ENCODE measurements at places on chromosomes 6 and 20.
A peak's percentile ranks its signal among the peaks of the same experiment; 100 is the strongest.

DNA sequence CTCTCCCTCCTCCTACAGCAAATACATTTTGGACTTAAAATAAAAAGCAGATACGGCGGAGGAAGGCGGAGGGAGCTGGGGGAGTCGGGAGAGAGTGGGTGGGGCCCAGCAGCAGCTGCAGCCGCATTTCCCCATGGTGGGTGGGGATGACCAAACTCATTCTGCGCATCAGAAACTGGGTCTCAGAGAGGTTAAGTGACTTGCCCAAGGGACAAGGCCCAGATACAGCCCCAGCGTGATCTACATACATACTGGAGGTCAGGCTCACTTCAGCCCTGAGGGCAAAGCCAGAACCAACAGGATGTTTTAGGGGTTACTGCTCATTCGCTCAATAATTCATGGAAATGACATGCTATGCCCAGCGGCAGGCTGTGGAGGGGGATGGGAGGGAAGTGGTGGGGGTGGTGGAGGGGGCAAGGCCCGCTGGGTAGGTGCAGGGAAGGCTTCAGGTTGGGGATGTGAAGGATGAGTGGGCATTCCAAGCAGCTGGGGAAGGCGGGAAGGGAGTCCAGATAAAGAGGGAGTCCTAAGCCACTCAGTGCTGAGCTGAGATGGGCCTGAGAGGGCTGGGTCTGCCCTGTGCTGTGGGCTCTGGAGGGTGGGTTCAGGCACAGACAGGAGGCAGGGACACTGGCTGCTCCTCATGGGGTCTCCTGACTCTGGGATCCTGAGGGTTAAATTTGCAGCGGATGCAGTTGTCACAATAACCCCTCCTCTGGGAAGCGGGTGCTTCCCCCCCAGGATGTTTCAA lies 31.0 kb downstream of the DLGAP4 start:
- DNase-seq = no peak

GRCh38 chr6:31693535-31693934 lies 9.6 kb downstream of the ABHD16A start:
- no peak for DNase-seq

DNA sequence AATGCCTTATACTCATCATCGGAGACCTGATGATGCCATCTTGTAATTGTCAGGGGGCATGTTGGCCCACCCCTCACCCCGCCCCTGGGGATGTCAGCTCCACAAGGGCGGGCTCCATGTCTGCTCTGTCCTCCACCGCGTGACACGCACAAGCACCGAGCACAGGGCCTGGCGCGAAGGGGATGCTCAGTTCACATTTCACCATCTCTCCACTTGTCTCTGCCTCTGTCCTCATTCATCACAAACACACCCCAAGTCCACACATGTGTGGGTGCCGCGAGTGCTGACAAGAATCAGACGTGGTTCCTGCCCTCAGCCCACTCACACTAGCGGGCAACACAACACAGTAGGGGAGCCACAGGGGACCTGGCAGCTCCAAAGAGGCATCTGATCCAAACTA lies 151.2 kb upstream of the PTPN1 start:
- DNase-seq = no peak

DNA sequence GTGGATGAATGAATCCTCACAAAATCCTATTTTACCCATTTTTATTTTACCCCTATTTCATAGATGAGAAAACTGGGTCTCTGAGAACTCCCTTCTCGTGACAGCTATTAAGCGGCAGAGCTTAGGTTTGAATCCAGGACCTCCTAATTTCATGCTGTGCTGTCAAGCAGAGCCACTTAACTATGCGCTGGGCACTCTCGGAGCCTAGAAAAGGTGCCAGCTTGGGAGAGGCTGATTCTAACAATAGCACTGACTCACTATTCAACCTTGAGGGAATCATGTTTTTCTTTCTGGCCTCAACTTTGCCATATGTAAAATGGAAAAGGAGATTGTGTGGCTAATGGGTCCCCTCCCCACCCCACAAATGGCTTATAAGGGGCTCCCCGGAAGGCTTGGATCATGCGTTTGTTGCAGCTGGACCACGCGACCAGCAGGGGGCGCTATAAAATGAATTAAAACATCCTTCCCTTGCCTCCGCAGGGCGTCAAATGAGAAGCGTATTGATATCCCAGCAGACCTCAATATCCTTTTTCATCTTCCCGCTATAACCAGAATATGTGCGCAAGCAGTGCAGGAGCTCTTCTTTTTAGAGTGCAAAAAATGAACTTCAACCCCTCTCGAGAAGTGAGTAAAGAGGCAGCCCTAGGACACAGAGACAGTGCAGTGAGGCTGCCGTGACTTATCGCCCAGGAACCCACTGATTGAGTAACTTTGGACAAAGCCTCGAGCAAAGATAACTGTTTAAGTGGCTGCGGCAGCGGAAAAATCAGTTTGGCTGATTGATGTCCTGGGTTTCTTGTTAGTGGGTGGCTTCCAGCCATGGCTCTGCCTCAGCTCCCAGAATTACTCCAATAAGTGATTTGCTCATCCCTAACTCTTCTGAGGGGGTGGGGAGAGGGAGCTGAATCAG lies 12.8 kb upstream of the PDYN start:
- no peak for DNase-seq

DNA sequence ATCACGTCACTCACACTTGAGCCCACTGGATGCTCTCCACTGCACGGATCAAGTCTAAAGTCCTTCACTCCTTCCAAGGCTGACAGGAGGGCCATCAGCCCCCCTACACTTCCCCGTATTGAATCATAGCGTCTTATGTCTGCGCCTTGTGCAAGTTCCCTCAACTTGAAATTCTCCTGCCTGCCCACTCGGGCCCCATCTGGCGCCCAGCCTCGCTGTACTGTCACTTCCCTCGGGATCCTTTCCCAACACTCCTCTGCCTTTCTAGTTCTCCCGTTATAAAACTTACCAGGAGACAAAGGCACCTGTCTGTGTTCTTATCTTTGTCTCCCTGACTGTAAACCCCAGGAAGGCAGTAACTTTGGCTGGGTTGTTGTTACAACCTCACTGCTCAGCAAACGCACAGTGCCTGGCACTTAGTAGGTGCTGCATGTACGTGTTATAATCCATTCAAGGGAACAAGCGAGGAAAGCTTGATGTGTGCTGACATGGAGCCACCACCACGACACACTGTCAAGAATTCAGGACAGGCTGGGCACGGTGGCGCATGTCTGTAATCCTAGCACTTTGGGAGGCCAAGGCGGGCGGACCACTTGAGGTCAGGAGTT lies 33.8 kb upstream of the ZFAND3 start:
- no peak for DNase-seq

DNA sequence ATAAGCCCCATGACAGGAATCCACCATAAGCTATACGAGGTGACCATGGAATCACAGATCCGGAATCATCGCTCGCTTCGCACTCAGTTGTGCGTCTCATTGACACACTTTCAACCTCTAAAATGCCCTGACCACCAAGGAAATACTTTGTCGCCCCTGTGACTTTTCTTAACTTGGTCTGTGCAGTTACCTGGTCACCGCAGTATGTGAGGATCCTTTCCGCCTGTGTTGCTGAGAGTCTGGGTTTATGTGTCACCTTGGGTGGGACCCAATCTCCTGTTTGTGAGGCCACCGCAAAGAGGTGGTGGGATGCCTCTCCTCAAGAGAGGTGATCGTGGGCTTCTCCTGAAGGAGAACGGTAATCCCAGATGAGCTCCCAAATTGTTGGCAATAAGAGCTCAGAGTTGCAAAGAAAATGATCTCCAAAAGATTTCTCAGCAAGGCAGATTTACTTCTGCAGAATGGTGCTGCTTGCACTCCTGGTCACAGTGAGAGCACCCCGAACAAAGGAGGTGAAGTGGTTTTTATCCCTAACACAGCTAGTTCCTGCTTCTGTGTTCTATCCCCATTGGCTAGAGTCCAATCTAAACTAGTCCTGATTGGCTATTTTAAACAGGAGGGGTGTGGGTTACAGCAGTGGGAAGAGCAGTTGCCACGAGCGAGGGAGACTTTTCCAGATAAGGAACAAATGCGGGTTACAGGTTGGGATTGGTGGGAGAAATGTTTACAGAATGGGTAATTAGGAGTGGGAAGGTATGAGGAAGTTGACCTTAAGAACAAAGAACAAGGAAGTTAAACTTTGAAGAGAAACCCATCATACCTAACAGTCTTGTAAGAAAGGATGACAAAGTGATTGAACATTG lies 9.1 kb upstream of the ZNFX1 start:
- no peak for DNase-seq

GRCh38 chr6:134049176-134049575 lies 3.2 kb downstream of the SLC2A12 start:
- no peak for DNase-seq

DNA sequence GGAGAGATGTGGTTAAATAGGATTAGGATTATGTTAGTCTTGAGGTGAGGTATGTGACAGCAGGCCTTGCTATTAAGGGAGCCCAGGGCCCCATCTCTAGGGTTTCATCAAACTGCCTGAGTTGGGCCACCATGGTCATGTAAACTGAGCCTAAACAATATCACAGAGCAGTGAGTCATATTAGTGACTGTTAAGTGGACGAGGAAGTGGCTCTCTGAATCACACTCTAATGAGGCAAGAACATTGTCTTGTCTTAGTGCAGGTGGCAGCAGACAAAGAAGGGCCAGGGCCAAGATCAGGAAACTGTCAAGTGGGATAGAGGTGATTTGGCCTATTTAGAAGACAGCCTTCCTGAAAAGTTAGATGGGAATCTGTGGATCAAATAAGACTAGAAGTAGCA lies 23.1 kb downstream of the ENPP3 start:
- DNase-seq = no peak

DNA sequence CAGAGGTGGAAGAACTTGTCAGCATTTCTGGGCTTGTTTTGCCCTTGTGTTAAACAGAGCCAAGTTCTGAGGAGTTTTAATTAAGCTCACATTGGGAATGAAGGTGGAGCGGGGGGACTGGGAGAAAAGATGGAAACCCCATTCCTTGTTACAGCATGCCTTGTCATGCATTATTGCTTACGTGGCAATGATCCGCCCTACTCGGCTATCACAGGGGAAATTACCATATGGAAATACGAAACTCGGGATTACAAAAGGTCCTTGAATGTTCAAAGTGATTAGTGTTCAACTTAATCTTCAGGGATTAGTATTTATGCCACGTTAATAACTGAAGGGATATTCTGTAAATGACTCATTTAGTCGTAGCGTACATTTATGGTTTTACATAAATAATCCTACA lies 86.4 kb downstream of the MAP3K7 start:
- no peak for DNase-seq

DNA sequence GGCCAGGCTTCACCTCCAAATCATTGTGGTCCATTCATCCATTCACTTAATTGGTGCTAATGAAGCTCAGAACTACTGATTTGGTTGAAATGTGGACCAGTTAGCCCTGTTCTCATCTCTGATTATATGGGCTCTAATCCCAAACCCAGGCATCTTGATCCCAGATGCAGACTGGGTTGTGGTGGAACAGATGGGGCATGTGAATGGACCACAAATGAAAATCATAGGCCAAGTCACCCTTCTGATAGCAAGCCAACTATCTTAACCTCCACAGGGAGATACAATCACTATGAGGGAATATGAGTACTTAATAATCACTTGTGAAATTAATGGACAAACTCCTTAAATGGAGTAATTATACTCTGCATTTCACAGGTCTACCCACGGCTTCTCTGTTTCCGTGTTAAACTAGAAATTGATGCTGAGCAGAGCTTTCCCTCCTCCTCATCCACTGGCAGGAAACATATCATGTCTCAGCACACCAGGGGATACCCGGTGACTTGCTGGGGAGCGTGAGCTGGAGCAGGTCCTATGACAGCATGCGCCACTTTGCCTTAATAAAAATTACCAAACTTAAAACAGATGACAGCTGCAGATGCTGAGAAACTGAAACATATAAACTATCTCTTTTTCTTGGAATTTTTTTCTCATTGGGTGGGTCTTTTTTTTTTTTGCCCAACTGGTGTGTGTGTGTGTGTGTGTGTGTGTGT lies 108.8 kb upstream of the HEY2 start:
- no peak for DNase-seq

- DNase-seq = peak; percentile 73
Measured at GRCh38 chr6:2353412-2354137, 108.2 kb upstream of the GMDS start.

GRCh38 chr6:6788394-6789032 lies 200.0 kb downstream of the LY86 start:
- DNase-seq = no peak

DNA sequence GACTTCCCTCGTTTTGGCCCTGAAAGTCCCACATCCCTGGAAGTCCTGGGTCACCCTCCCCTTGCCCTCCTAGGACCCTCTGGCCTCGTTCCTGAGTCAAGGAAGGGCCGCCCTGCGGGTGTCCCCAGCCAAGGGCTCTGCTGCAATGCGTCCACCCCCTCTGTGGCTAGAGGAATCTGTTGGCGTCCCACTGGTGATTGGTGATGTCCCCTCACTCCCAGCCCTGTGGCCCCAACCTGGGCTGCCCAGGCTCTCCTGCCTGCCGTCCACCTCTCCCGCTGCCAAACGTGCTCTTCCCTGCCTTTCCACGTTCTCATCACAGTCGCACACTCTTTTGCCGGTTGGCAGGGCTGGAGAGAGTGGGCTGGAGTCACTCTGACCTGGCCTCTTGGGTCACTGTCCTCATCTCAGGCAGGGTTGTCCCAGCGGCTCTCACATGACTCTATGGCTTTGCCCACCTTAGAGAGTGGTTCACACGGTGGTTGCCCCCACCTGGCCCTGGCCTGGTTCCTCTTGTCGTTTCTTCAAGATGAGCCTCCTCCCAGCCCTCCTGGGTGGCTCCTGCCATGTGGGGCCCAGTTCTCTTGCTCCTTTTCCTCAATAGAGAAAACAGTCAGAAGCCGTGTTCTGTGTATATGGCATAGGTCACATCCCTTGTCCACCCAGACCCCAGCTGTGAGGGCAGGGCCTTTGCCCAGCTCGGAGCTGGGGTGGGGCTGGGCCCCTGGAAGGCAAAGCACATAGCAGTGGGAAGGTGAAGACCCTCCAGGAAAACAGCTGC lies 100.9 kb downstream of the TMEM242 start:
- DNase-seq = no peak

GRCh38 chr6:46931416-46931815 lies 9.7 kb upstream of the ADGRF5 start:
- DNase-seq = no peak

DNA sequence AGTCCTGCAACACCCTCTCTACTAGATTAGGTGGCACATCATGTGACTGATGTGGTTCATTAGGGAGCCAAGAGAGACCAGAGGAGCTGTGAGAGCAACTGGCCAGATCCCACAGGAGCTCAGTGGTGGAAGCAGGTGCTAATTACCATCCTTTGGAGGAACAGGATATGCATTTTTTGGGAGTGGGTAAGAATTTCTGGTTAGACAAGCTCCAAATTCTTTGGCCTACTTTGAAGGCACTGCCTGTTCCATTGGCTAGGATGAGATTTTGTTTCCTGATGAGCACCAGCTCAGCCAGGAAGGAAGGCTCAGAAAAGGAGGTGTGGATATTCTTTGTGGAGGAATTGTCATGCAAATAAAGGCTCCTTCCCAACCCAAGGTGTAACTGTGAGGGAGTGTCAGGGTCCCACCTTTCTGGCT lies 130.3 kb upstream of the BMP2 start:
- no peak for DNase-seq

DNA sequence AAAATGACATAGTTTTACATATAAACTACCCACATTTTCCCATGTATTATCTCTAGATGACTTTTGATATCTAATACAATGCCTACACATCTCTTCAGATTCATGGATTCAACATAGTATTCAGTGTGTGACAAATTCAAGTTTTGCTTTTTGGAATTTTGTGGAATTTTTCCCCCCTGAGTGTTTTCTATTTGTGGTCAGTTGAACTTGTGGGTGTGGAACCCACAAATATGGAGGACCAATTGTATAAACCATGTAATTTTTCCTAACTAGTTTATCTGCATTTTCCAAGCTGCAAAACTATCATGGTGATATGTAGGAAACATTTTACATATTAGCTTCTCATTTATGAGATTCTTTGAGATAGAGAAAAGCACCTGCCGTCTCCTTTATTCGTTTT lies 374.3 kb upstream of the SOX4 start:
- DNase-seq = no peak

- DNase-seq = no peak
Measured at GRCh38 chr20:49631856-49632418, 64.0 kb upstream of the PTGIS start.
